Fibroblast of lung (primary cell): ENCODE measurements at places on chromosomes 6 and 20. TPM values are rescaled to one million over a fixed set of nuclear protein-coding genes. Genes with fewer than 3 reads are reported as not detected.
A peak's percentile ranks its signal among the peaks of the same experiment; 100 is the strongest.

- peak; percentile 77 for DNase-seq
Measured at GRCh38 chr6:128696691-128697689, 176.6 kb upstream of the PTPRK start.

PNPLA1 gene
- total RNA-seq, result not detected in 2 replicates

NKAIN4 gene
- total RNA-seq, result not detected in 2 replicates

DNA sequence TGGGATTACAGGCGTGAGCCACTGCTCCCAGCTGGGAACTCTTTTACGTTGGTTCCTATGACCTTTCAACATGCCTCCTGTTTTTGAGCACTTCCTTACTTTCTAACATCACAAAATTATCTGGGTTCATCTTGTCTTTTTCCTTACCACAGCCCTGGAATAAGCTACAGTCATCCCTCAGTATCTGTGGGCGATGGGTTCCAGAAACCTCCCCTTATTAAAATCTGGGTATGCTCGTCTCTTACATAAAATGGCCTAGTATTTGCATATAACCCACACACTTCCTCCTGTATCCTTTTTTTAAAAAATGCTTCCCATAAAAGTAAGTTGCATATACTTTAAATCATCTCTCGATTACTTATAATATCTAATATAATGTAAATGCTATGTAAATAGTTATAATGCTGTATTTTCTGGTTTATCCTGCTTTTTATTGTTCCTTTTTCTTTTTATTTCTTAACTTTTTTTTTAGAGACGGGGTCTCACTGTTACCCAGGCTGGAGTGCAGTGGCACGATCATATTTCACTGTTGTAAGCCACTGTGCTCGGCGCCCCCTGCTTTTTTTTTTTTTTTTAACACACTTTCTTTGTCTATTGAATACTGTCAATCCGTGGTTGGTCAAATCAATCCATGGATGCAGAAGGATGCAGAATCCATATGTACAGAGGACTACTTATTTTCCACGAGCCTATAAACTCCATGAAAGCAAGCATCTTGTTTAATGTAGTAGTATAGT, 9.2 kb downstream of the RPF2 start:
- no peak for DNase-seq

GRCh38 chr6:40348591-40348990, 238.6 kb downstream of the LRFN2 start:
- DNase-seq, result no peak

- no peak for DNase-seq
Measured at GRCh38 chr20:19249106-19249879, 36.9 kb downstream of the SLC24A3 start.

TNF gene
- total RNA-seq, result not detected in 2 replicates

OR2H2 gene
- total RNA-seq, result not detected in 2 replicates

- DNase-seq, result no peak
Measured at GRCh38 chr6:169949511-169950097, 198.2 kb downstream of the ERMARD start.

- DNase-seq, result peak; percentile 74
Measured at GRCh38 chr6:43798688-43799444, 28.9 kb downstream of the VEGFA start.

DNA sequence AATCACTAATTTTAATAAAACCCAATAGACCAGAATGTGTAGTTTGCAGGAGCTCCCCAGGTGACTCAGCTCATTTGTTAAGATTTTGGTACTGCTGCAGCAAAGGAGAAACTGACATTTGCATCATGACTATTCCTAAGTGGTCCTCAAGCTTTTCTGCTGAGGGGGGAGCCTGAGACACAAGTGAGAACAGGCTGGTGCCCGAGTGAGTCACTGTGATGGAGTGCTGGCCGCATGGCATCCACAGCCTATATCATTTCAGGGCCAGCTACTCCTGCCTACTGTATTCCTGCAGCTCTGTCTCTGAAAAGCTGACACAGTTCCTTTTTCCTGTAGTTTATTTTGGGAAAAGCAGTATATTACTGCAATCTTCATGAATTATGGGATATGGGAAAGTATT, 113.7 kb upstream of the ENPP5 start:
- no peak for DNase-seq

DNA sequence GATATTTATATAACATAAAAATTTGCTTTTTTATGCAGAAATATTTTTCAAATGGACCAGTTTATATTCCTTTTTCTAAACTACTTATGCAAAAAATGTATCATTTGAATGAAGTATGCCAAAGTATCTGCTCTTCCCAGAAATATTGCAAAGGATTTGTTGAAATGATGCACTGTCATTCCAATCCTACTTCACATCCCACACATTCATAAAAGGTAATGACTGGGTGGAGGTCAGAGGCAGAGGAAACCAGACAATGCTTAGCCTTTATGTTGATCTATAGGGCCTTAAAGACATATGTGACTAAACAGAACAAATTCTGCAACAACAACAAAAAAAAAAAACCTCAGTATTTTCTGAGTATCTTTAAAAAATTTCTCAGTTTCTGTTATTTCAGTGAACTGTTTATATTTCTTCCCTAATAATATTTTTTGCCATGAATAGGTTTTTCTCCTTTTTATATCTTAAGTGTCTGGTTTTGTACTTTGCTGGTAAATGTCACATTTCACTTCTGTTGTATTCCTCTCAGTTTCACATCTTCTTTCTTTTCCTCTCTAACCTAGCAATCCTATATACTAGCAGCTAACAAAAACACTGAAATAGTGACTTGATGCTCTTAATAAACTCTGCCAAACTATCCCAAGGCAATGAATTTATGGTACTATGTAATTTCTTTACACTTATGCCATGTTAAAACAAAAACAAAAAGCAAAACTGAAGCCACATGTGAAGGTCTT, 374.1 kb downstream of the BCKDHB start:
- no peak for DNase-seq

DNA sequence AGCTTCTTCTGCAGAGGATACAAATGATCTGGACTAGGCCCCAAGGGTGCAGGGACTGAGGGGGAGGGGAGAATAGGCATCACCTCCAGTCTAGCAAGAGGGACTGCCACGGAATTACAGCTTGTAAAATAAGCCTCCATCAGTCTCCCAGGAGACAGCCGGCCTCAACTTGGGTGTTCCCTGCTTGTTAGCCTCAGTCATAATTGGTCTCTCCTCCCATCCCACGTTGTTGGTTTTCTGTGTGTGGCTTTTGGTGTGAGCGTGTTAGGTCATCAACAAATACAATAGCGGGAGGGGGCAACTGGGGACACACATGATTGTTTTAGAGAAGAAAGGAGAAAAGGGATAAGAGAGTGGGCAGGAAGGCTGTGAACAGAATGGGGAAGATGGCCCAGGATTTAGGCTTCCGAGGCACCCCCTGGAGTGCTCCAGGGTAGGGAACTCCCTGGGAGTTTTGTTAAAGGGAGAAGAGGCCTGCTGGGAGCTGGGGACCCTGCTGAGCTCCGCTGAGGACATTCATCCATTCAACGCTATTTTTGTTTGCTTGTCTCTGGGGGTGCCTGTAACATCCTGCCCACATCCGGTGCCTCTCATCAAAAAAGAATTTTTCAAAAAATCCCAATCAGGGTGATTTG, 9.2 kb downstream of the FOXA2 start:
- DNase-seq, result no peak

DNA sequence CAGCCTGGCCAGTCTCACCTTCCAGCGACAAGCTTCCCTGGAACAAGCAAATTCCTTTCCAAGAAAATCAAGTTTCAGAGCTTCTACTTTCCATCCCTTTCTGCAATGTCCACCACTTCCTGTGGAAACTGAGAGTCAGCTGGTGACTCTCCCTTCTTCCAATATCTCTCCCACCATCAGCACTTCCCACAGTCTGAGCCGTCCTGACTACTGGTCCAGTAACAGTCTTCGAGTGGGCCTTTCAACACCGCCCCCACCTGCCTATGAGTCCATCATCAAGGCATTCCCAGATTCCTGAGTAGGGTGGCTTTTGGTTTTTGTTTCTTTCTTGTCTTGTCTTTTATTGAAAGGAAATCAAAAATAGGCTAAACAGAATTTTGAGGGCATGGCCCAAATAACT, 24.3 kb downstream of the MYCT1 start:
- DNase-seq, result no peak

GRCh38 chr6:70118670-70119069, 184.2 kb downstream of the COL9A1 start:
- no peak for DNase-seq

PRND gene
- total RNA-seq, result not detected in 2 replicates

DNA sequence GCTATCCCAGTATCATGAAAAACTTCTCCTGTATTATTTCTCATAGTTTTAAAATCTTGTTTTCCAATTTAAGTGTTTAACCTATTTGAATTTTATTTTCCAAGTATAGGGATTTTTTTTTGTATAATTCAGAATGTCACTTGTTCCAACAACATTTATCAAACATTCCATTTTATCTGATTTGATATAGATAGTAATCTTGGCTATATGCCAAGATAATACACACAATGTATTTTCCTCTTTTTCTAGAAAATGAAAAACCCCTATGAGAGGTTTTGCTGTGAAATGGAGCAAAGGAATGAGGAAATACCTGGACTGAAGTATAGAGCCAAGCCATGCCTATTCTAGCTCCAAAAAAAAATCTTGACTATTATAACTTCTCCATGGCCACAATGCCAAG, 628.9 kb downstream of the HTR1B start:
- DNase-seq, result no peak

EYS gene
- total RNA-seq, result under 0.01 TPM in 1 of 2 replicates, not detected in the other

DNA sequence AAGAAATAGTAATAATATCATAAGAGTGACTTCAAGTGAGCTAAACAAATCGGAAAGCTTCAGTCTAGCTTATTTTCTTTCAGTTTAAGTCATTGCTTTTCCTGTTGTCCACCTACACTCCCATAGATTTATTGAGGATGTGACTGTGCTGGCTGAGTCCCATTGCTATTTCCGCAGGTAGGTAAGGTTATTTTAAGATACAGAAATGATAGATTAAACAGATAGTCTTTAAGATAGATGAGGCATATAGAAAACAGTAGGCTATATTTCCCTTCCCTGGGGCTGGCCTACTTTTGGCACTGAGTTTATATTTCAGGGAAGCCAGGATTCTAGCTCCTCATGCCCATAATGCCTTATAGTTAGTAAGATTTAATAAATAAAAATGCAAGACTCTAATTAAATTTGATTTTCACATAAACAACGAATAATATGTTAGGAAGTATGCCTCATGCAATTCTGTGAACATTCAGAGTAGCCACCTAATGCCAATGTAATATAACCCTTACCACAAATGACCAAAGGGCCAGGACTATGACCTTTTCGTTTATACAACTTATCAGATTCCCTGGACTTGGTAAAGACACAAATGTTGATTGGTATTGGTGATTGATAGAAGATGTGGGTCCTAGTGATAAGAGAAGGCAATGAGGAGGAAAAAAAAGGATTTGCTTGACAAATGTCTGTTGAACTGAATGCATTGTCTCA, 1079.3 kb downstream of the EPHA7 start:
- no peak for DNase-seq

DNA sequence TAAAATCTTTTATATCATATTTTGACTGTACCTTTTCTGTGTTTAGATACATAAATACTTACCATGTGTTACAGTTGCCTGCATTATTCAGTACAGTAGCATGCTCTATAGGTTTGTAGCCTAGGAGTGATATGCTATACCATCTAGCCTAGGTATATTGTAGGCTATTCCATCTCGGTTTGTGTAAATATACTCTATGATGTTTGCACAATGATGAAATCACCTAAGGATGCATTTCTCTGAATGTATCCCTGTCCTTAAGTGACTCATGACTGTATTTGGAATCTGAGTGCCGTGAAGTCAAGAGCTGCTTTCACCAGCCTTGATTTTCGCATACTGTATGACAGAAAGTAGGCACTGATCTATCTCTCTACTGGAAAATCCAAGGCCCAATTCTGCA, 129.9 kb downstream of the UTRN start:
- peak; percentile 89 for DNase-seq

- DNase-seq, result no peak
Measured at GRCh38 chr6:158058171-158058651, 76.5 kb downstream of the SYNJ2 start.

DNA sequence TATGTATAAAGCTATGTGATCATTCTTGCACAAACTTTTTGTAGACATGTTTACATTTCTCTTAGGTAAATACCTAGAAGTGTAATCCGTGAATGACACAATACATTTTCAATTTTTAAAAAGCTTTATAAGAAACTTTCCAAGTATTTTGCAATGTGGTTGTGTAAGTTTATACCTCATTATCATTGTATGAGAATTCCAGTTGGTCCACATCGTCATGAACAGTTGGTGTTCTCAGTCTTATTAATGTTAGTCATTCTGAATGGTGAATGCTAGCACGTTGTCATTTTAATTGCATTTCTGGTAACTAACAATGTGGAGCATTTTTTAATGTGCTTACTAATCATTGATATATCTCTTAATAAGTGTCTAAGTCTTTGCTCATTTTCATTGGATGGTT, 116.5 kb upstream of the F13A1 start:
- DNase-seq, result no peak

DNA sequence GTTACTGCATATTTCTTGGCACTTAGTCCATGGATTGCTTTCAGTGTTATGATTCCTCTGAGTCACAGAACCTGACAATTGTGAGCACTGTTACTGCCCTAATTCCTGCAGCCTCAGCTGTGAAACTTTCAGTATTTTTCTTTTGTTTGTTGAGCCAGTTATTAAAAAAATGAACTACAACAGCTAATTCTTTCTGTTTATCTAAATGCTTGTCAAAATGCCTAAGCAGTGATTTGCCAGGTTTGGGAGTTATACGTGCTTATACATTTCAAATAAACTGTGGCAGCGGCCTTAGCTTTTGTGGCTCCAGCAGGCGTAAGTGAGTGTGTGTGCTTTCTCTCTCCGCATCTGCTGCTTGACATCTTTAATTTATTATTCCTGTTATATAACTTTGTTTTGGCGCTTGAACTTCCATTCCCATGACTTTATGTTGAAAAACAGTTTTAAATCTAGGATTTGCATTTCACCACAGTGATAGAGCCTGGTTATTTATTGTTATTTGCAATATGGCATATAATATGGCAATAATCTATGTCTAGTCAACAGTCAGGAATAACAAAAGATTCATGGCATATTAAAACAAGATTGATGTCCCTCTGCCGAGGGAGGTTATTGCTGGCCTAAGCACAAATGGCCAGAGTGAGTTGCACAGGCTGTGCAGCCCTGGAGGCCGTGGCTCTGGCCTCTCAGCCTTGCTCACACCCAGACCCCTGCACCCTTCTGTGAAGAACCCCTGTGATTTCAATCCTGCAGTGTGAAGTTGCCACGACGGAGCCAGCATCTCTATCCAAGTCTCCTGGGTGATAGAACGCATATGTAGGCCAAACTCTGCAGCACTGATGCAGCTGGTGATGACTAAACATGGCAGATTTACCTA, 303.4 kb downstream of the THBS2 start:
- peak; percentile 42 for DNase-seq

DNA sequence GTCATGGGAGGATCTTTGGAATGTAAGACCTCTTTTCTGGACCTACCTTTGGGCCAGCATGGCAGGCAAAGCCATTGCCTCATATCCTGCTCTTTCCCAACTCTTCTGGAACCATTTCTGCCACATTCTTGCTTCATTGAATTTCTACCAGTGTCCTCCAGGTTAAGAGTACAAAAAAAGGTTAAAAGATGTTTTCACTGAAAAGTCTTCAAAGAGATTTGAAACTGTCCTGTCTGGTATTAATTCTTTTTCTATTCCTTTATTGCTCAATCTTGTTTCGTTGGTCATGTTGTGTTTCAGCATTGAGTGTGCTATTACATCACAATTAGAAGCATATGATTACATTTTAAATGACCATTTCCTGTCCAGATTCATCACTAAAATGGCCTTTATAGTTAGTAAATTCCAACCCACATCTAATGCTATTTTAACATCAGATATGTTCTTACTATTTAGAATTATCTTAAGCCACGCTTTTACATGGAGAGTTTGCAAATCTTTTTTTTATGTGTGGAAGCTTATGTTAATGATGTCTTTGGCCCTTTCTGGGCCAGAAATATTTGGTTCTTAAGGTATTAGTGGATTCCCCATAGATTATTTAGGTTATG, 450.9 kb downstream of the GJA1 start:
- DNase-seq, result peak; percentile 68

DNAH8 gene
- under 0.01 TPM in 2 replicates for total RNA-seq

PI16 gene
- 0.26 TPM in 1 of 2 replicates, not detected in the other for total RNA-seq
